Esophagus squamous epithelium (tissue), 5 donors: ENCODE measurements at places on chromosomes 7 and 10.

DNA sequence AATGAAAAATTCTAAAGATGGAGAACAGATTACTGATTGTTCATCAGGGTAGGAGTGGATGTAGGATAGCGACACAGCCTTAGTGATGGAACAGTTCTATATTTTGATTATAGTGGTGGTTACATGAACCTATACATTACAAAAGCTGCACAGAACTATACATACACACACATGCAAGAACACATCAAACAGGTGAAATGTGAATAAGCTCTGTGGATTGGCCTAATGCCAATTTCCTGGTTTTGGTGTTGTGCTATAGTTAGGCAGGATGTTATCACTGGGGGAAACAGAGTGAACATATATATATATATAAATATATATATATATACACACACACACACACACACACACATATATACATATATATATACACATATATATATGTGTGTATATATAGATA, 76.4 kb upstream of the PIK3CG start:
- H3K4me3 ChIP-seq: no peak overlapping the region
- H3K4me1 ChIP-seq: no peaks in the 10 kb centered on the region
- no peaks in the 10 kb centered on the region for H3K27me3 ChIP-seq

- H3K27ac ChIP-seq: peak overlapping the region; percentile 31
- H3K4me3 ChIP-seq: no peak overlapping the region
- DNase-seq: no peak
- no peaks in the 10 kb centered on the region for H3K36me3 ChIP-seq
- peaks cover 49% of the 10 kb centered on the region for H3K4me1 ChIP-seq
Measured at GRCh38 chr7:116552602-116553001, 27.8 kb downstream of the CAV1 start.

GRCh38 chr10:88409236-88409635, 173.9 kb downstream of the RNLS start:
- no peak for DNase-seq
- H3K4me1 ChIP-seq: no peaks in the 10 kb centered on the region
- H3K36me3 ChIP-seq: no peaks in the 10 kb centered on the region
- H3K4me3 ChIP-seq: no peak overlapping the region

DNA sequence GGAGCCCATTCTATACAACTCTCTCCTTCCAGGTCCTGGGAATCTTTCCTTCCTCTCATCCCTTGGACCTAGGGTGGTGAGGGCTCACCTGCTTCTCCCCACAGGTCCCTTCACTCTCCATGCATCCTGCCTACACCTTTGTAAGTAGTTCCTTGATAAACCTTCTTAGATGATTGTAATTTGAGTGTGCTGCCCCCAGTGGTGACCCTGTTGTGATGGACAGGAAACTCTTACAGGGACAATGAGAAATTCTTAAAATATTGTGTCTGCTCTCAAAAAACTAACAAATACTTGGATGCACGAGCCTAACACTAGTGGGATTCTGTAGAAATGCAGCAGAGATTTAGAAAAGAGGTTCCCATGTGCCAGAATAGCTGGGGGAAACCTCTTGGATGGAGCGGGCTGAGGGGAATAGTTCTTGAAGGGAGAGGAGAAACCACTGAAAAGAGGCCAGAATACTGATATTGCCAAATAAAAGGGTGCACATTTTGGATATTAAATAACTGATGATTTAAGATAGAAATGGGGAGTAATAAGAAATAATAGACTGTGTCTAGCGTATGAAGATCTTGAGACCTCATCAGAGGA, 6.7 kb upstream of the PAXIP1 start:
- H3K4me3 ChIP-seq: no peak overlapping the region
- peaks cover 7% of the 10 kb centered on the region for H3K4me1 ChIP-seq

DNA sequence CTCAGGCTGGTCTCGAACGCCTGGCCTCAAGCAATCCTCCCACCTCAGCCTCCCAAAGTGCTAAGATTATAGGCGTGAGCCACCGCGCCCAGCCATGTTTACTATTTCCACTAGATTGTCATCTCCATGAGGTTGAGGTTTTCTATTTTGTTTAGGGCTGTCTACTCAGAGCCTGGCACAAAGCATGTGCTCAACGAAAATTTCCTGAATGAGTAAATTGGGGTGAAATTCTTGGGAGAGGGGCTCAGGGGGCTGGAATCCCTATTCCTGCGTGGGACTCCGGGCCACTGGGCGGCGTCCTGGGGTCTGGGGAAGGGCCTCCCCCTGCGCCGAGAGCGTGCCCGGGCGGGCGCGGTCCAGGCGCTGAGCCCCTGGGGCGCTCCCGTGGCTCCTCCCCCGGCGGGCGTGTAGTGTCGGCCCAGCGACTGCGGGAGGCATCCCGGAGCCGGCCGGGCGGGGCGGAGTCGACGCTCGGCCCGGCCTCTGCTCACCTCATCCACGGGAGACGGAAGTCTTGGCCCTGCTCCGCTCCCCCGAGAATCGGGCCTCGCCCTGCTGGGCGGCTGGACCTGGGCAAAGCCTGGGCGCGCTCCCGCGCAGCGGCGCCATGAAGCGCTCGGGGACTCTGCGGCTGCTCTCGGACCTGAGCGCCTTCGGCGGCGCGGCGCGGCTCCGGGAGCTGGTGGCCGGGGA, at the start of gene HPS6:
Gene HPS6, plus strand, starts transcription at position 482 of the 693 bp plus-strand sequence. Its CDS starts 126 bp downstream, at position 608.
- DNase-seq: no peak
- no peaks in the 10 kb centered on the region for H3K27me3 ChIP-seq
- peak within 1 kb of the TSS; percentile 62 for H3K4me3 ChIP-seq
- H3K27ac ChIP-seq: peak within 1 kb of the TSS; percentile 88
- H3K4me1 ChIP-seq: peaks cover 18% of the 10 kb centered on the region

GRCh38 chr7:25369786-25370185, 141.5 kb upstream of the NPVF start:
- no peak overlapping the region for H3K4me3 ChIP-seq
- H3K27ac ChIP-seq: no peak overlapping the region
- H3K4me1 ChIP-seq: no peaks in the 10 kb centered on the region
- no peak for DNase-seq

DNA sequence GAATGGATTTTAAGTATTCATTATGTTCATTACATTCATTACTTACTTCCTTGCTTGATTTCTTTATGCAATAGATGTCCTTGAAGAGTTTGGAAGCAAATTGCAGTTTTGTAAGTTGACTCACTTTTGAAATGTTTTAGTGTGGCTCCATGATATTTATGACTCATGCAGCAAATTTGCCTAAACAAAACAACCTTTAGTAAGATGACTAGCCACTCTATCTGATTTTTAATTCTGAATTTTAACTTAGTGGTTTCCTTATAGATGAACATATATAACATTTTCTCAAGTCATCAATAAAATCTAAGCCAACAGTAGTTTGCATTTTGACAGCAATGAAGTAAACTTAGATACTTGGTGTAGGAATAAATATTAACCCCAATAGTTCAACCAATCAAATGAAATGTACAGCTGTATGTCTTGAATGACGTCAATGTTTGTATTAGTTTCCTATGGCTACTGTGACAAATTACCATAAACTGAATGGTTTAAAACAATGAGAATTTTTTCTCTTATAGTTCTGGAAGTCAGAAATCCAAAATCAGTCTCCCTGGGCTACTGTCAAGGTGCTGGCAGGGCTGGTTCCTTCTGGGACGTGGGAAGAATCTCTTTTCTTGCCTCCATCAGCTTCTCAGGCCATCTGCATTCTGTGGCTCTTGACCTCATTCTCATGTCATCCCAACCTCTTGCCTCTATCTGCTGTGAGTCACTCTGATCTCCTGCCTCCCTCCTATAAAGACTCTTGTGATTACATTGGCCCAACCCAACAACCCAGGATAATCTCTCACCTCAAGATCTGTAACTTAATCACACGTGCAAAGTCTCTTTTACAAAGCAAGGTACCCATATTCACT, 73.4 kb downstream of the AHR start:
- no peak overlapping the region for H3K4me3 ChIP-seq
- H3K4me1 ChIP-seq: peaks cover 32% of the 10 kb centered on the region
- DNase-seq: no peak
- H3K36me3 ChIP-seq: no peaks in the 10 kb centered on the region
- H3K27me3 ChIP-seq: no peaks in the 10 kb centered on the region

DNA sequence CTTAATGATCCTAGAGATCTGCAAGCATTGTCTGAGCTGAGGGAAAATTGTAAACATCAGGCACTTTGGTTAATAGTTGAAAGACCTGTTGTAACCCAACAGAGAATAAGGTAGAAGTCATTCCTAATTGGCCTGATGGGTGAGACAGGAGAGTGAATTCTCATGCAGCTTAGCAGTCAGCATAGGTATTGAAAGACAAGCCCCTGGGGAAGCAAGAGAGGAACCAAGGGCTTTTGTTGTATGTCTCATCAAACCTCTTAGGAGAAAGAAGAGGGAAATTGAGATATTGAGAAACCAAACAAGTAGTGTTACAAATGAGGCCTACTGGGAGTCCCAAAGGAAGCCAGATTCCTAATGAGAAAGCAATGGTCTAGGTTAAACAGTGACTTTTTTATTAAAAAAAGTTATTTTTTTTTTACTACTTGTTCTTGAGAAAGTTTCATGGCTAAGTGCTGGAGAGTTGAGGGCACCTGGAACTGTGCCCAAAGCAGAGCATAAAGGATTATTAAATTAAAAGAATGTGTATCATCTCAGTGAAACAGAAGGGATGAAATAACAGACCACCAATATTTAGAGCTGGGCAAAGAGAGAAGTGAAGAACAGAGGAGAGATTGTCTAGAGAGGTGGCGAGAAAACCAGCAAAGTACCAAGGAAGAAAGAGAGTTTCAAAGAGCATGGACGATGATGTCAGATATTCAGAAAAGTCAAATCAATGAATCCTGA, 168.9 kb downstream of the CDK14 start:
- no peak overlapping the region for H3K4me3 ChIP-seq
- H3K27ac ChIP-seq: no peak overlapping the region
- H3K36me3 ChIP-seq: no peaks in the 10 kb centered on the region
- no peaks in the 10 kb centered on the region for H3K4me1 ChIP-seq
- H3K27me3 ChIP-seq: no peaks in the 10 kb centered on the region
- DNase-seq: no peak

- DNase-seq: no peak
- H3K27me3 ChIP-seq: no peaks in the 10 kb centered on the region
- no peaks in the 10 kb centered on the region for H3K36me3 ChIP-seq
- H3K4me3 ChIP-seq: no peak overlapping the region
Measured at GRCh38 chr7:73706126-73707044, 13.1 kb downstream of the STX1A start.

- no peaks in the 10 kb centered on the region for H3K27me3 ChIP-seq
- DNase-seq: no peak
- peaks cover 3% of the 10 kb centered on the region for H3K36me3 ChIP-seq
- H3K27ac ChIP-seq: no peak overlapping the region
Measured at GRCh38 chr10:7967035-7967434, 87.5 kb upstream of the GATA3 start.

- DNase-seq: no peak
- no peaks in the 10 kb centered on the region for H3K36me3 ChIP-seq
- no peaks in the 10 kb centered on the region for H3K27me3 ChIP-seq
- H3K27ac ChIP-seq: peak overlapping the region; percentile 82
Measured at GRCh38 chr7:33108554-33109004, 625 bp downstream of the RP9 start.

DNA sequence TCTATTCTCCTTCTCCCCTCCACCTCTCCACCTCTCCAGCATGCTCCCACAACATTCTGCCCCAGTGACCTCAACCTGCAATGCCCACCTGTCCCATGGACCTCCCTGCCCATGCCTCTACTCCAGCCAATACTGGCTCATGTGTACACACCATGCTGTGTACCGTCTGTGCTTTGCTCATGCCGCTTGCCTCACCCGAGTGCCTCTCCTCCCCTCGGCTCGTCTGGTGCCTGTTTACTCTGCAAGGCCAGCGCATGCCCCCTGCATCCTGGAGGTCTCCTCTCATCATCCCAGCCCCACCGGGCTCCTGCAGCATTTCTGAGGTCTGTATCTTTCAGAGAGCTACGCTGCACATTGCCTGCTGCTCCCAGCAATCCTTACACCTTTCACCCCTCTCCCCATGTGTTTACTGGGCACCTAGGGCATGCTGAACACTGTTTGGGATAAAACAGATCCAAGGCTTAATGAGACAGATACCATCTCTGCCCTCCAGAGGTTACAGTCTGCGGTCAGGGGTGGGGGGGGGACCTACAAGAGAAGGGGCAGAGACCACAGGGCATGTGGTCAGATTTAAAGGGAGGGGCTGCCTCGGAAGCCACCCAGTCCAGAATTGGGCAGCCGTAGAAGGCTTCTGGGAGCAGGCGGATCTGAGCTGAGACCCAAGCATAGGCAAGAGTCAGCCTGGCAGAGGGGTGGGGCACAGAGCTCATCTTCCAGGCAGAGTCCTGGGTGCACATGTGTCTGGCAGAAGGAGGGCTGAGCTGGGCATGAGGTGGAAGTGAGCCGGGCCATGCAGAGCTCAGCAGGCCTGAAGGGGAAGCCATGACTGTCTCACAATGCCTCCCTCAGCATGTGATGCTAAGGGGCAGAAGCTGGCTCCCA, 29.6 kb upstream of the PSAP start:
- no peaks in the 10 kb centered on the region for H3K36me3 ChIP-seq
- H3K4me1 ChIP-seq: no peaks in the 10 kb centered on the region
- no peaks in the 10 kb centered on the region for H3K27me3 ChIP-seq
- no peak overlapping the region for H3K27ac ChIP-seq
- no peak overlapping the region for H3K4me3 ChIP-seq
- no peak for DNase-seq

DNA sequence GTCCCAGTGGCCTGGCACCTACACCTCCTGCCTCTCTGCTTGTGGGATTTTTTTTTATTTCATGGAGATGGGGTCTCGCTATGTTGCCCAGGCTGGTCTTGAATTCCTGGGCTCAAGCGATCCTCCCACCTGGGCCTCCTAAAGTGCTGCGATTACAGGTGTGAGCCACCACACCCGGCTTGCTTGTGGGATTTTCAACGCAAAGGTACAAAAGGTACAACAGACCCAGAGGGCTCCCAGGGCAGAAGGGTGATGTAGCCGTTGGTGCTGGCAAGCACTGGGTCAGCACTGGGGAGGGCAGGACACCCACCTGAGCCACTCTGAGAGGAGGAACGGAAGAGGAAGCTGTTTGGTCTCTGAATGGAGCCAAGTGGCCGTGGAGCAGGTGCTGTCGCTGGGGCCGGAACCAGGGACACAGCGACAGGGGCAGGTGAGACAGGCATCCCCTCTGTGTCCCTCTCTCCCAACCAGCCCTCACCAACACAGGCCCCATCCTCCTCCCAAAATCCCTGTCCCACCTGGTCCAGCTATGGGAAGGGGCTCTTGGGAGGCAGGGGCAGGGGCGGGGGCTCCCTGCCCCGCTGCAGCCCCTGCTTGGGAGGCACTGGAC, 2.8 kb upstream of the SAP25 start:
- no peak for DNase-seq
- no peak overlapping the region for H3K27ac ChIP-seq
- H3K27me3 ChIP-seq: no peaks in the 10 kb centered on the region
- peaks cover 45% of the 10 kb centered on the region for H3K36me3 ChIP-seq
- H3K4me3 ChIP-seq: no peak overlapping the region

- DNase-seq: no peak
- peaks cover 34% of the 10 kb centered on the region for H3K4me1 ChIP-seq
- peak overlapping the region; percentile 72 for H3K4me3 ChIP-seq
- no peaks in the 10 kb centered on the region for H3K36me3 ChIP-seq
- H3K27me3 ChIP-seq: no peaks in the 10 kb centered on the region
- peak overlapping the region; percentile 71 for H3K27ac ChIP-seq
Measured at GRCh38 chr7:2843711-2844152, 376 bp downstream of the GNA12 start.
